ENCODE measurements at places on chromosomes 16 and 17.

DNA sequence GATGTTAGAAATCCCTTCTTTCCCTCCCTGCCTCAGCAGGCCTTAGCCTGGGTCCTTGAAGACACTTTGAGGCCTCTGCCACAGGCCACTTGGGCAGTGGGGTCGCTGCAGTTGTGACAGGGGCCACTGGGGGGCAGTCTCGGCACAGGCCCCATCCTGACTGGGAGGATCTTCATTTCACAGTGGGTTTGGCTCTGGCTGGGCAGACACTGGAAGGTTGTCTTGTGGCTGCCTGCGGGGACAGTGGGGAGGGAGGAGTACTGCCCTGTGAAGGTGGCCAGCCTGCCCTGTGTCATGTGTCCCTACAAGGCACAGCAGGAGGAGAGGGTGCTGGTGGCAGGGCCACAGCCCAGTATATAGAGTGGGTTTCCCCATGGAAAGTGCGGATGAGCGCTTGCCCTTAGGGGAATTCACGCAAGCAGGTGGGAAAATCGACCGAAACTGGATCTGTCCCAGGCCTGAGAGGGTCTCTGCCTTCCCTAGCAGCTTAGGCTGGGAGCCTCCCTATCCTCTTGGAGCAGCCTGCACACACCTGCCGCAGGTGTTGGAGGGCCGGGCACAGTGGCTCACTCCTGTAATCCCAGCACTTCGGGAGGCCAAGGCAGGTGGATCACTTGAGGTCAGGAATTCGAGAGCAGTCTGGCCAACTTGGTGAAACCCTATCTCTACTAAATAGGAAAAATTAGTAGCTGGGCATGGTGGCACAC is 28.8 kb downstream of the GINS2 start:
- DNase-seq: peak; percentile 55

GRCh38 chr17:36533935-36534839 is 481 bp downstream of the MYO19 start:
- peak; percentile 78 for DNase-seq

- DNase-seq: peak; percentile 96
These were observed 29.4 kb downstream of the COG7 start for GRCh38 chr16:23423496-23424049.

- DNase-seq: no peak
These were observed 45.0 kb downstream of the RHOT1 start for GRCh38 chr17:32187271-32187670.

GRCh38 chr17:14304222-14304772 is 3.4 kb downstream of the HS3ST3B1 start:
- DNase-seq: no peak

DNA sequence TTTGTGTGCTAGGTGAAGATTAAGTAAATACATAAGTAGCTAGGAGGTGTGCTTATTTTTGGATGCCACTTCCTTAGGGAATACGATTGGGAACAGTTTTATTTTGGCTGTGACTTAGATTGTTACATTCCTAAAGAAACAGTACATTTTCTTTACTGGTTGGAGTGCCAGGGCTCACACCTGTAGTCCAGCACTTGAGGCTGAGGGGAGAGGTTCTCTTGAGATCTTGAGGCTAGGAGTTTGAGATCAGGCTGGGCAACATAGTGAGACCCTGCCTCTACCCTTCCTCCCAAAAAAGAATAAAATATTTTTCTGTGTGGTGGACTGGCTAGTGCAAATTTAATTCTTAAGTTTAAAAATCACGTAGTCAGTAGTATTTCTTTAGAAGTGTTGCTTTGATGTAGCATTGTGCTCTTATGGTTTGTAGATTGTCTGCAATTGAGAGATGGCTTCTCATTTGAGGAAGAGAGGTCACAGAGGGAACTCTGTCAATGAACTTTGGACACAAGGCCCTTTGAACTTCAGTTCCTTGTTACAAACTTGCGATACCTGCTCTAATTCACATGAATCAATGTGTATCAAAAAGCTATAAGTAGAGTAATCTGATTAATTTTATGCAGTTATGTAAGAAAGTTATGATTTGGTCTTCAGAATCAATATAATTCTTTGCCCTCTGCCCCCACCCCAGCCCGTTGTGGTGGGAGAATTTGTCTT is 7.1 kb downstream of the HAPSTR1 start:
- DNase-seq: no peak

GRCh38 chr17:41717408-41718286 is 5.5 kb downstream of the GAST start:
- peak; percentile 62 for DNase-seq

- no peak for DNase-seq
These were observed 826 bp downstream of the LYZL6 start for GRCh38 chr17:35942588-35943186.

GRCh38 chr17:32880671-32881453 is 3.9 kb upstream of the MYO1D start:
- DNase-seq: no peak

DNA sequence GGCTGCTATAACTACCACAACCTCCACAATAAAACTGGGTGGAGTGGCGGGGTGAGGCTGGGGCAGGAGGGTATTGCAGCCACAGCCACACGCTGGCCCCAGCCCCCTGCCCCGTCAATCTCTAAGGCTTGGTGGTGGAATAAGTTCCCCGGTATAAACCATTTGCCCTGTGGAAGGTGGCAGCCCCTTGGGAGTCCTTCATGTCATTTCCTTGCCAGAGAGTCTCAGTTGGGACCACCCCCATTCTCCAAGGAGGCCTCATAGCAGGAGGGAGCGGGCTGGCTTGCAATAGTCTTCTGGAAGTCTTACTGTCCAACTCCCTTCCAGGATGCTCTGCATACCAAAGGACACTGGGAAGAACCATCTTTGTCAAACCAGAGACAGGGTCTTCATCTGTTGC is 19.4 kb downstream of the CD300A start:
- DNase-seq: no peak

Measured in EL (cell line).